ENCODE measurements at places on chromosomes 4 and X. TPM values are rescaled to one million over a fixed set of nuclear protein-coding genes. Genes with fewer than 3 reads are reported as not detected.
A peak's percentile ranks its signal among the peaks of the same experiment; 100 is the strongest.

DNA sequence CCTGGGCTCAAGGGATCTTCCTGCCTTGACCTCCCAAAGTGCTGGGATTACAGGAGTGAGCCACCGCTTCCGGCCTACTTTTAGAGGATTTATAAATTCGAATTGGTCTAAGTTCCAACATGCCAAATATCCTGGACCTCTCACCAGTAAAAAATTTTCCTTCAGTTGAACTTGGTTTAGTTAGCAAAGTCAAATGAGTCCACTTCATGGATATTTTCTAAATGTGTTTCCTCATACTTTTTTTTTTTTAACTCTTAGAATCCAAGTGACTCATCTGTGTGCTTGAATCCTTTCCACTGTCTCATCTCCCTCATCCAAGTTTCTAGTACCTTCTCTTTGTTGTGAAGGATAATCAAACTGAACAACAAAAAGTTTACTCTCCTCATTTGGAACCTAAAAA, 49.7 kb downstream of the RBM47 start:
- no peak for DNase-seq

DNA sequence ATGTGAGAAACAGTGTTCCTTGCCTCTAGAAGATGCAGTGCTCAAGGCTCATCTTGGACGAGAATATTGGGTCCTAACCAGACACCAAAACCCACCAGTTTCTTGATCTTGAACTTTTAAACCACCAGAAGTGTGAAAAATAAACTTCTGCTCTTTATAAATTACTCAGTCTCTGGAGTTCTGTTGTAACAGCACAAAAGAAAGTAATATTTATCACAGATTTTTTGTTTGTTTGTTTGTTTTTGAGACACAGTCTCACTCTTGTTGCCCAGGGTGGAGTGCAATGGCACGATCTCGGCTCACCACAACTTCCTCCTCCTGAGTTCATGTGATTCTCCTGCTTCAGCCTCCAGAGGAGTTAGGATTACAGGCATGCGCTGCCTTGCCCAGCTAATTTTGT, 371.1 kb upstream of the NDST4 start:
- no peak for DNase-seq

DNA sequence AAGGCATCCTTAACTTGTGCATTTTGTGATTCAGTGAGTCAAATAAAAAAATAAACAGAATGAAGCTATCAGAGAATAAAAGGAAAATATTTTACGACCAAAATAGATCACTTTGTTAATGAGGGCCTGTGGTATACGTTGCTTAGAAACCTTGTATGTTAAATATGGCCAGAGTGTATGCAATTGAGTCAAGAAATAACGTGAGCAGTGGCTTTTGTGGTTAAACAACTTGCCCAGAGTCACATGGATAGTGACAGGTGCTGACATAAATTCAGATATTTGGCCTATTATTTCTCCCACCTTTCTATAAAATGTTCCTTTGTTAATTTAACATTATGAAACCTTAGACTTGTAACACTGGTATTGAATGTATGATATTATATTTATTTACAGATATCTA, 393.4 kb downstream of the PABPC4L start:
- no peak for DNase-seq

DNA sequence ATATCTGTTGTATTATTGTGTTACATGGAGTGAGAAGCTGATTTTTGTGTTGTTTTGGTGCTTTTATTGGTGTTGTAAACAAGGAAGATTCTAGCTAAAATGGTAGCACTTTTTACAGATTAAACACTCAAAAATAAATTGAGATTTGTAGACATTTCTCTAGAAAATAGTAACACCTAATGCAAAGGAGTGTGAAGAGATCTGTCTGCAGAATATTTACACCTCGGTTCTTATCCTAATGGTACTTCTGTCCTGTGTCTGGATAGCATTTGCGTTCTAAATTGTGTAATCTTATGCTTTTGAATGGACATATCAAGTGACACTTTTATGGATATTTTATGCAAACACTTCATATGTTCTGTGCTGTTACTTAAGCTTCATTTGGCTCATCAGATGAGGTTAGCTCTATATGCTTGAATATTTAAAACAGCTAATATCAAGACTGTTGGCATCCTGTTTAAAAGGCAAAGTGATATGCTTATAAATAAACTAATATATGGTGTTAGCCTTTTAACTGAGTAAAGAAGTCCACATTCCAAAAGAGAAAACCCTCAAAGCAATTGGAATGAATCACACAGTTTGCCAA, 6.0 kb downstream of the PCDH7 start:
- no peak for DNase-seq

DNA sequence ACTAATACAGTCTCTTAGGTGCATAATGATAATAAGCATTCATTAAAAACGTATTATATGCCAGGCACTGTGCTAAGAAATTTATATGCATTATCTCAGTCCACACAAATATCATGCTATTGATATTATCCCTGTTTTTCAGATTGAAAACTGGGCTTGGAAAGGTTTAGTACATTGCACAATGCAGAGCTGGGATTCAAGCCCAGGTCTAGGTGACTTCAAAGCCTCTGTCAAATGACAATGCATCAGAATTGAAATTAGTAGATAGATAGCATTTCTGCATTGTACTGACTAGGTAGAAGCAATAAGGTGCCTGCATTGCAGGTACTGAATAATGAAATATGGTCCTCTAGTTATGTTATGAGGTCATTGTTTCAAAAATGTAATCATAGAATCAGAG, 18.2 kb upstream of the SCOC start:
- DNase-seq: no peak

- DNase-seq: peak; percentile 73
Measured at GRCh38 chr4:150078041-150078578, at the start of gene DCLK2. DCLK2 (plus strand) TSS chr4:150078445; CDS start chr4:150079028, 583 bp downstream.

- DNase-seq: no peak
Measured at GRCh38 chrX:10564484-10564883, 55.9 kb downstream of the MID1 start.

- DNase-seq: peak; percentile 25
Measured at GRCh38 chr4:106930522-106930921, 105.6 kb downstream of the DKK2 start.

- DNase-seq: no peak
Measured at GRCh38 chrX:150298841-150299551, 64.1 kb upstream of the MAMLD1 start.

- no peak for DNase-seq
Measured at GRCh38 chr4:123986268-123986798, 589.7 kb downstream of the SPRY1 start.

DNA sequence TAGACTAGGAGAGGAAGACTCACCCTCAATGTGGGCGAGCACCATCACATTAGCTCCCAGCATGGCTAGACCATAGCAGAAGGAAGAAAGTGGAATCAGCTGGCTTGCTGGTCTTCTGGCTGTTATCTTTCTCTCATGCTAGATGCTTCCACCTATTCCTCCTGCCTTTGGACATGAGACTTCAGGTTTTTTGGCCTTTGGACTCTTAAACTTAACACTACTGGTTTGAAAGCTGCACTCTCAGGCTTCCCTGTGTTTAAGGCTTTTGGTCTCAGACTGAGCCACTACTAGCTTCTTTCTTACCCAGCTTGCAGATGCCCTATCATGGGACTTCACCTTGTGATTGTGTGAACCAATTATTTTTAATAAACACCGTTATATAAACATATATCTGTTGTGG, 39.0 kb upstream of the UGT2B4 start:
- no peak for DNase-seq

- peak; percentile 66 for DNase-seq
Measured at GRCh38 chr4:3655963-3656362, 110.2 kb upstream of the ADRA2C start.

- peak; percentile 95 for DNase-seq
Measured at GRCh38 chr4:16916719-16917337, 18.4 kb upstream of the LDB2 start.

DNA sequence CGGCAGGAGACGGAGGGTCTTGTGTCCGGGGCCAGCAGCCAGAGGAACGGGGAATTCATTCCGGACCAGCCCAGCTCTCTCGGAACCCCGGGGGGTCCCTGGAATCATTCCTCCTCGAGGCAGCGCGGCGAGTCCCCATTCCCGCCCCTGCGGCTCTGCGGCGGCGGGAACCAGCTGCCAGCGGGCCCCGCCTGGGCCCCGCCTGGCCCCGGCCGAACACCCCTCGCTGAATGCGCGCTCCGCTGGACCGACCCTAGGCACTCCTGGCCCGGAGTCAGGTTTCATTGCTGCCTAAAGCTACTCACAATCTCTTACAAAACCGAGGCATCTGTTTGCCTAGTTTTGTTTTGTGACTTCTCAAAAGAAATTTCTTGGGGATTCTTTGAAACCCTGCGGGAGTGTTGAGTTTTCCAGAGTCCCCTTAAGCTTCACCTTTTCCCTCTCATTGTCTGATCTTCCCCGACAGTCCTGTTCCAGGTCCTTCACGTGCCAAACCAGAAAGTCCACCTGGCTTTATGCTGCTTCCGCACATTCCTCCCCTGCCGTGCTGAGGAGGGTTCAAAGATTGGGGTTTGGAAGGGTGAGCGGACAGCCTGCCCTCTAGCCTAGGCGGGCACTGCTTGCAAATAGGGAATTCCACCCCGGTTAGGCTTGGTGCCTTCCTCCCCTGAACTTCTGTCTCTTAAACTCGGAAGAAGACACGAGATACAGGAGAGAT, 789 bp downstream of the ARHGAP10 start:
- peak; percentile 85 for DNase-seq

- no peak for DNase-seq
Measured at GRCh38 chrX:129529685-129530281, 6.5 kb upstream of the SMARCA1 start.

DNA sequence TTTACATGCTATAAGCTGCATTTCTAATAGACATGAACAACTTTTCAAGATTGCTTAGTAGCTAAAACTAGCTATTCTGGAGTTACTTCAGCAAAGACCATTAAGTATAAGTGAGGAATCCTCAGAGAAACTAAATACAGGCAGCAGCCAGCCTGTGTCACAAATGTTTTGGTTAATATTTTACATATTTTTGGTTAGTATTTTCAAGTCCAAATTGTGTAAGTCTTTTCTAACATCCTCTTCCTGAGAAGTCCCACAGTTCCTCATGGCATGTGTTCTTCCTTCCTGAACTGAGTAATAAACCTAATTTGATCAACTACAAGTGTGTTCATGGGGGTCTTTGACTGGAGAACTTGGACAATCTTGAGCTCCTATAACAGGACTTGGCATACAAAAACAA, 42.4 kb upstream of the MCF2 start:
- no peak for DNase-seq

DNA sequence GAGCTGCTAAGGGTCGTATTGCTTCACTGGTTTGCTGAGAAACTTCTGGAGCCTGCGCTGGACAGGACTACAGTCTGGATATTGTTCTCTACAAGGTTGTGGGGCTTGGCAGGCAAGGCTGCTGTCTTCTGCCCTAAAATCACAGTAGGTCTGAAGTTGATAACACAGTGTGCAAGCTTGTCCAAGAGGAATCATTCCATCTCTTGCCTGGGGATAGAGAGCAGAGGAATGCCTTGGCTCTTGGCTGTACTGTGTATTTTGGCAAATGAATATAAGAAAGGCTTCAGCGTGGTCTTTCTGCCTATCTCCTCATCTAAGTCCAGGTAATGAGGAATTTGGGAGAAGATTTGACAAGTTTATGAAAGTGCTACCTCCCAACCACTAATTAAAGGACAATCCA, 9.4 kb upstream of the RASL11B start:
- DNase-seq: no peak

GRCh38 chrX:81082649-81083048, 119.1 kb downstream of the HMGN5 start:
- DNase-seq: no peak

DNA sequence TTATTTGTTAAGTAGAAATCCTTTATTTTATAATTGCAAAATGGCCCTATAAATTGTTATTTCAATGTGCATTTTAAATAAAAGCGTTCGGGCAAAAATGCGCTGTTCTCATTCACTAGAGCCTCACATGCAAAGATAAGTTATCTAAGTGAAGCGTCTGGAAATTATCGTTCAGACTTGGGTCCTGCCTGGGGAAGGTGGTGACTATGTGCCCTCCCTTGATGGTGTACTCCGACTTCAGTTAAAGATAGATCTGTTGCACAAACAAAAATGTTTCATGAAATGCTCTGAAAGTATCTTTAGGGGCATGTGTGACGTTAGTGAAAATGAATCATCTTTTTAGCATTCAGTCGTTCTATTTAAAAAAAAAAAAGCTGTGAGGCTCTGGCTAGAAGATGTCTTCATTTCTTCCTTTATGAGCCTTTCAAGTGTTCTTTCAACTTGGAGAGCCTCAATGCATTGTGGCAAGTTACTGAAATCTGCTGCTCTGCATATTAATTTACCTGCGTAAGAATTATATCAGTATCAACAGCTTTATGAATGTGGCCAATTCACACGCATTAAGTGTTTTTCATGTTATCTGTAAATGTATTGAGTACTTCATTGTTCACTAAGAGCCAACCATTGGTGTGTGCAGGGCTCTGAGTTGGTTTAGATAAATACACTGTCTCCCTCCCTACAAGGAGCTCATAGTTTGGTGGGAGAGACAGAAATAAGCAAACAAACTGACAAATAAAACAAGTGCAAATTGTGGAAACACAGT, 83.0 kb downstream of the AFF1 start:
- DNase-seq: no peak

DNA sequence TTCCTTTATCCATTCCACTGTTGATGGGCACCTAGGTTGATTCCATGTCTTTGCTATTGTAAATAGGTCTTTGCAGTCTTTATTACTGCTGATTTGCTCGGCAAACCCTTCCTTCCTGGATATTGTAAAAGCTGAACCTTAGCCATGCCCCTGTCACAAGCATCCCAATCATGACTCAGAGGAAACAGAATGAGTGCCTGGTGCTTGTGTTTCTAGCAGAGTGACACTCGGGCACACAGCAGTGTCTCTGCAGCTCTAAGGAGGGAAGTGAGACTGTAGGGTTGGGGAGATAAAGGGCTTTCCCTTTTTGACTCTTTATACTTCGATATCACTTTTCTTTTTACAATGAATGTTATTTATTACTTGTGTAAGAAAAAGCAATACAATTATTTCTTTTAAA, 83.3 kb downstream of the AKAP4 start:
- DNase-seq: no peak

GRCh38 chr4:38209654-38210053, 249.5 kb downstream of the PTTG2 start:
- DNase-seq: no peak

- DNase-seq: no peak
Measured at GRCh38 chrX:13721371-13721770, 13.0 kb downstream of the TRAPPC2 start.

GRCh38 chr4:98527534-98528269, 130.7 kb downstream of the TSPAN5 start:
- DNase-seq: no peak

- DNase-seq: peak; percentile 33
Measured at GRCh38 chrX:16786791-16787735, 797 bp downstream of the TXLNG start.

Gene CYLC1
- not detected for total RNA-seq

Gene CNKSR2
- total RNA-seq: 40.9 TPM

Gene ADGRG4
- total RNA-seq: not detected

Gene TMEM33
- 117 TPM for total RNA-seq
